Fibroblast of skin of left quadriceps (primary cell): ENCODE measurements at places on chromosomes 6 and 20.
A peak's percentile ranks its signal among the peaks of the same experiment; 100 is the strongest.

DNA sequence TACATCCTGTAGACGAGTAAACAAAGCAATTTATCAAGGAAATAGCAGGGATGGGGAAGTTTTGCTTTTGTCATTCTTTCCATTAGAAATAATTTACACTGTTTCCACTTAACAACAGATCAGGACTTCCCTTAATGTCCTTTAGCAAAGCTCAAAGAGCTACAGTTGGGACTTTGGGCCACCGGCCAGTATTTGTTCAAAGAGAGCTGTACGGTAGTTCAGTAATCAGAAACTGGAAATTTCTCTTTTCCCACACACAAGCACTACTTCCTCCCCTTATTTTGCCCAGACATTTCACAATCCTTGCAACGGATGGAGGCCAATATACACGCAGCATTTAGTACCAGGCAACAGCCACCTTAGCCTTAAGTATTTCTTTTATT is 12.1 kb upstream of the HINT3 start:
- DNase-seq, result no peak

DNA sequence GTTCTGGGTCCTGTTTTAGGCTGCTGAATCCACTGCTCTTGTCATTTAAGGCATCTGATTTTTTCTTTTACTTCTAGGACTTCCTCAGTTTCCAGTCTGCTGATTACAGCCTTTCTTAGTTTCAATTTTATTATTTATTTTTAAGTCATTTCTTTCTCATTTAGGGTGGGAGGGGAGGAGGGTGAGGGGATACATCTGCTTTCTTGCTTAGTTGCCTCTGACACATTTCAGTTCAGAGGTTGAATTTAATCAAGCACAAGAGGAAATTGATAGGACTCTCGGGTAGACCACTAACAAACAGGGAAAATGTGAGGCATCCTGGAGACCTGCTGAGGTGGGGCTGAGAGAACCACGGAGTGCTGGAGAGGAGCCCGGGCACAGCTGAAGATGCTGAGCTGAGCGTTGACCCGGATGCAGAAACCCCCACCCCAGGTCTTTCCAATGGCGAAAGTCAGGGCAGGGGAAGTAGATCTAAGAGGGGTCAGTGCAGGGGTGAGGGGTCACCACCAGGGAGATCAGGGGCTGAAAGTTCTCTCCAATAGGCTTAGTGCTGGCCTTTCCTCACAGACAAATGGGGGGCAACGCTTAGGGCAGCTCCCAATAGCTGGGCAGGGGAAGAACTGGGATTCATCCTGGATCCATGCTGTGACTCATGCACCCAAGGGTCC is 7.6 kb upstream of the TREML2 start:
- DNase-seq, result no peak

DNA sequence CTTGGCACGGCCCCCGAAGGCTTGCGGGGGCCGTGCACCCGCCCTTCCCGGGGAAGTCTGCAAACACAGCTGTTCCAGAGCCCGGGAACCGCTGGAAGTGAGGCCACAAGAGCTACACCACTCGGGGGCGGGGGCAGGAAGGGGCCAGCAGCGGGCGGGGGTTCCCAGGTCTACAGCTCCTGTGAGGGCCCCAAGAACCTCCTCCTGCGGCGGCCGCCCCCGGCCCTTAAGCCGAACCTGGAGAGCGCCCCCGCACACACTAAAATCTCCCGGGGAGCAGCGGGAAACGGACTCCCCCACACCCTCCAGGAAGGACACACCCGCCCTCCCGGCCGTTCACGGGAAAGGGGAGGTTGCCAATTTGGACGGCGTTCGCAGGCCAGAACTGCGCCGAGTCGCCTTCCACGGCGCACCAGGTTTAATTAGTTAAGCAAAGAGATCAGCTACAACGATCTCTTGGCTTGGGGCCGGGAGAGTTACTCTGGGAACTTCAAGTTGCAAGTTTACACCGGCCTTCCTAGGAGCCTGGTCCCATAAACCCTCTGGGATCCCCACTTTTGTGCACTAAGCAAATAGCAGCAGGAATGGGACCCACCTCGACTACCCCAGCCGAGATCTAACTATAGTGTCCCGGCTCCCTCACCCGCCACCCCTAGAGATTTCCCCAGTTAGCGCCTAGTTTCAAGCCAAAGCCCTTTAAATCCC is 1.7 kb downstream of the JAG1 start:
- no peak for DNase-seq

DNA sequence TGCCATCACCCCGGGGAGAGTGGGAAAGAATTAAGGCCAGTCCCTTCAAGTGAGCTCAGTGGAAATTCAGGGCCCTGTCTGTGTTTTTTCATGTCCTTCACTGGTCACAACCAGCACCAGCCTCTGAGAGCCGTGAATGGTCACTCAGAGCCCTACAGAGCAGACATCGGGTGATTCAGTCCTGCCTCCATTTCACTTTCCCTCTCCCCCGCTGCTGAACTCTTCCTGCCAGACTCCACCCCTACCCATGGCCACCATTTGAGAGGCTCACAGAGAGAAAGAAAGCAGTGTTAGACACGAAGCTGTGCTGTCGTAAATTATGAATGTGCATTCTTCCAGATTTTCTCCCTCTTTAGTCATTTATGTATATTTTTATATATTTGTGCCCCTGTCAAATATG is 5.4 kb downstream of the R3HDML start:
- DNase-seq, result no peak

- DNase-seq, result no peak
Observed at GRCh38 chr6:27280540-27281000, 31.5 kb downstream of the POM121L2 start.

GRCh38 chr20:57698867-57699275 is 10.9 kb downstream of the PMEPA1 start:
- no peak for DNase-seq

DNA sequence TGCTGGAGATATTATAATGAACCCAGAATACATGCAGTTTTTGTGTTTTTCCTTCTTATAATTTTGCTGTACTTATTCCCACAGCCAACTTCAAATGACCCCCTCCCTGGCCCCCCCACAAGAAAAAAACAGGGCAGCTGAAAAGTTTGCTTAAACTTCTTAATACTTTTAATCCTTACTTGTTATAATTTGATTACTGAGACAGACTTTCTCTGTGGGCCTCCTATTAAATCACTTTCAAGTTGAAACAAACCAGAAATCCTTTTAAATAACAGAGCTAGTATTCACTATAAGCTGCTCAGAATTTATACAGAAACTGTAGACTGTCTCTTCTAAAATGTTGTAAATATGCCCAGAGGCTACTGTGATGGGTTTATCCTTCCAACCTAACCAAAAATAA is 106.3 kb downstream of the CENPW start:
- DNase-seq, result no peak

DNA sequence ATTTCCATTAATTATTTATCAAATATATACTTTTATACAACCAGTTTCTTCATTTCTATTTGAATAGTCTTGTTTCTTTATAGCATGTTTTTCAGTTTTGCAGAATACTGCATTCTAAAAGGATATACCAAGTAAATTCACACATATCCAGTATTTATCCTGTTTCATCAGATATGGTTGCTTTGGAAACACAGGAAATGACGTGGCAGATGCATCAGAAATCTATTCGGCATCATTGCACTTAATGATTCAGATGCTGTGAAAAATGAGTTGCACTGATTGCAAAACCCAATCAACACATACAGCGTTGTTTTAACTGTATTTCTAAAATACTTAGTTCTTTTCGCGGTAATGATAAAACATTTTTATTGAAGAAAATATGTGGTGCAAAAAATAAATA is 594.9 kb downstream of the CDH26 start:
- DNase-seq, result no peak

- DNase-seq, result no peak
Observed at GRCh38 chr20:35304956-35305355, 12.7 kb upstream of the FAM83C start.

- DNase-seq, result peak; percentile 47
Observed at GRCh38 chr6:111478749-111479148, 4.3 kb downstream of the REV3L start.

DNA sequence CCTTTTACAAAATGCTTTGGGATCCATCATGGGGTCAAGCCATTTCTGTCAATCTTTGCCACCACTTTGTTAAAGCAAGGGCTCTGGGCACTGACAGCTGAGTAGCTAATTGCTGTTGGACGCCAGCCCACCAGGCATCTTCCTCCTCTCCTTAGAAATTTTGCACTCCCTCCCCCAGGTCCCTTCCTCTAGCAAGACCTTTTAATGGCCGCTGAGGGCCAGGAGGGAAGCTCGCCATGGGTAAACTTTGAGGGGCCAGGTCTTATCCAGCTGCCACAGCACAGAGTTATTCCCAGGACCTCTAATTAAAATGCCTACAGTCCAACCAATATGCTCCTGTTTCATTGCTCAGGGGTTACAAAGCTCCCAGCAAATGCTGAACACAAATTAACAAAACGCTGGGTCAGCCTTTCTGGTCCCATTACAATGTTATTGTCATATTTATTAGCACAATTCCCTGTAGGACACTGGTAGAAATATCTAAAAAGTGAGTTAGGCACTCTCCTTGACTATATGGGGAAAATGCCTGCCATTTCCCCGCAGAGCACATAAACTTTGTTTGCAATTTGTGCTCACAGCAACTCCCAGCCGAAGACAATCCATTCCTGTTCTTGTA is 16.8 kb downstream of the SCML4 start:
- no peak for DNase-seq

- no peak for DNase-seq
Observed at GRCh38 chr6:6911391-6911790, 196.4 kb upstream of the RREB1 start.

DNA sequence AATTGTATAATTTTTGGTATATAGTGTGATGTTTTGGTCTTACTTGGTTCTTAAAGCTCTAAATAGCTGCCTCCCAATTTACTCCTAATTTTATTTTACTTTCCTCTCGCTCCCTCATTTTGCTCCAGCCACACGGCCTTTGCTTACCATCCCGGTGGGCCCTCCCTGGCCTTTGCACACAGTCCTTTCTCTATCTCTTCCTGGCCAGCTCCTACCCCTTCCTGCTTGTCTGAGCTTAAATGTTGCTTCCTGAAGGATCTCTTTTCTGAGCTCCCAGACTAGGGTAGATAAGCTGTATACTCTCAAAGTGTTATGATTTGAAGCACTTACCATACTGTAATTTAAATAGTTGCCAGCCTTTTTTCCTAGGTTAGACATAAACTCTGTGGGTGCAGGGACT is 121.7 kb downstream of the UTRN start:
- no peak for DNase-seq

GRCh38 chr20:59402681-59403080 is 102.3 kb downstream of the EDN3 start:
- no peak for DNase-seq

GRCh38 chr20:23349338-23350195 is 1.0 kb upstream of the NXT1 start:
- peak; percentile 41 for DNase-seq

GRCh38 chr6:129608886-129609537 is 101.0 kb downstream of the ARHGAP18 start:
- DNase-seq, result no peak

DNA sequence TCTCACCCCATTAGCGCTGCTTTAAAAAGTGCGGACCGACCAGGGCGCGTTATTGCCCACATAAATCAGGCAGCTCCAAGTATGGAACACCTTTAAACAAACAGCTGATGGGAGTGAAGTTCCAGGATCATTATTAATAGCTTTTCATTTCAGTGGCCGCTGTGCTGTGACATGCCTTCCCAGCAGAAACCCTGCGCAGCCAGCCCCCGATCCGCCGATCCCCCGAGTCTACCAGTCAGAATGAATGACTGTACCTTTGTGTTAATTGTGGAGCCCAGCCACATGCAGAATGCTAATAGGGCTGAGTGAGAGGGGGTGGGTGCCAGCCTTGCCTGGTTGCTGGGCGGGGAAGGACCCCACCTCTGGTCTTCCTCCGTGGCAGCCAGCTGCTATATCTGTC is 21.9 kb downstream of the CDH22 start:
- DNase-seq, result no peak

- no peak for DNase-seq
Observed at GRCh38 chr20:63052571-63053431, 46.0 kb upstream of the BHLHE23 start.

DNA sequence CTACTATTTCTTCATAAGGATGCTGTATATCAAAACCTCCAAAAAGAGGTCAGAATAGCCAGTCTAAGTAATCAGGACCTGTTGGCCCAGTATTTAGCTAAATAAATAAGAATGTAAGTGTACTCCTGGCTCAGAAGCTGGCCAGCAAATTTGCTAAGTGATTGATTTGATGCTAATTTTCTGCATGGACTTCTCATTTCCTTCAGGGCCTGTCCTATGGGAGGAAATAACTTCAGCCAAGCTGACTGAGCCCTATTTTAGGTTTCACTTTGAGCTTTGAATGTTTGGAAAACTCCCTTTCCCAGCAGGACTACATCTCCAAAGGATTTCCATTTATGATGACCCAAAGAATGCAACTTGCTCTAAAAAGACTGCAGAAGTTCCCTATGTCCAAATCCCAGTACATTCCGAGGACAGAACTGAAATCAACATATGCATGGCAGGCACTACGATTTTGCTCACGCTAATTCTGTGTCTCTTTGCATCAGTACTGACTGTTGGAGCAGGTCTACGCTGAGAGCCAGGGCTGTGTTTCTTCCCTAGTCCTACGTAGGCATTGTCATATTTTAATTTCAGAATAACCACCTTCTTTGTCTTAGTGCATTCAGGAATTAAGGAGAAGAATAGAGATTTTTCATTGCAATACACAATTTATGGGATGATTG is 441.4 kb upstream of the PLCB4 start:
- no peak for DNase-seq

- DNase-seq, result no peak
Observed at GRCh38 chr20:53040693-53041589, 68.8 kb downstream of the TSHZ2 start.

GRCh38 chr6:54617730-54618129 is 228.8 kb upstream of the FAM83B start:
- DNase-seq, result peak; percentile 90

DNA sequence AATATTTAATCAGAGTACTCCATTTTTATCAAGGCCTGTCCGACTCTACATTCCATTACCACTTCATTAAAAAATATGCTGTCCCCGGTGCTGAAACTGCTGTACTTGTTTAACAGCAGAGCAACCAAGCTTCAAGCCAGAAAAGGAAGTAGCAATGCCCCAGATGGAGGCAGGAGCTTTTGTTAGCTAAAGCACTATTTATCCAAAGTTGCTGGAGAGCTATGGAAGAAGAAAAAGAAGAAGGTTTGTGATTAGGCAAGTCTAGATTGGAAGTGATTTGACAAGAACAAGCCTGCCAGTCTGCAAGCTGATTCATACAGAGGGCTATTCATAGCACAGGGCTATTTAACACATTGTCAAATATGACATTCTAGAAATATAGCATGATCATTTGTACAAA is 160.9 kb upstream of the SPTLC3 start:
- DNase-seq, result no peak

DNA sequence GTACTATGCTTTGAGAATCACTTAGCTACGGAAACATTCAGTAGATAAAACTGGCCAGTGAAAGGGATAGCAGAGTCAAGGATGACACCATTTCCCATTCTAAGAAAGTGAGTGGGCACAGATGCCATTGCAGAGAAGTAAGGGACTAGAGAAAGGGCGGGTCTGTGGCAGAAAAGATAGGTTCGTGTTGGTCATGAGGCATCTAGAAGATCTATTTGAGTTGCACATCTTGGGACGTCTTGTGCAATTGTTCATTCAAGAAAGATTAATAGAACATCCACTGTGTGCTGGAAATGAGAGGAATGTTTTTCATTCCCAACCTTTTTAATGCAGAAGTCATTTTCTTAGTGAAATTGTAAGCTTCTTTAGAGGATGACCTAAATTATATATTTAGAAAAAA is 161.7 kb downstream of the PLCB1 start:
- no peak for DNase-seq

- DNase-seq, result no peak
Observed at GRCh38 chr6:41049521-41049920, 3.5 kb upstream of the APOBEC2 start.
